NB4 (cell line): ENCODE measurements at places on chromosomes 1 and 21.

GRCh38 chr1:222732216-222733159 lies 4.5 kb upstream of the FAM177B start:
- peak; percentile 8 for DNase-seq

GRCh38 chr1:188991221-188991930 lies 1486.3 kb downstream of the BRINP3 start:
- no peak for DNase-seq

DNA sequence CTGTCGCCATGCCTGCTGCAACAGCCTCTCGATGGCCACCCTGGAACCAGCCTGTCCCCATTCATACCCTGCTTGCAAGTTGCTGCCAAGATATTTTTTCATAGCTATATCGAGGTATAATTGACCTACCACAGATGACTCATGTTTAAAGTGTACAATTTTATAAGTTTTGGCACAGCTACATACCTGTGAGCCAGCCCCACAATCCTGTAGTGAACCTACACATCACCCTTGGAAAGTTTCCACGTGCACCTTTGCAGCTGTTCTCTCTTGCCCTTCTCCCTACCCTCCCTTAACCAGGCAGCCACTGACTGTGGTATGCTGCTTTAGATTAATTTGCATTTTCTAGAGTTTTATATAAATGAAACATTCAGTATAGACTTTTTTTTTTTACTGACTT lies 23.0 kb upstream of the KCNJ6 start:
- DNase-seq, result no peak

DNA sequence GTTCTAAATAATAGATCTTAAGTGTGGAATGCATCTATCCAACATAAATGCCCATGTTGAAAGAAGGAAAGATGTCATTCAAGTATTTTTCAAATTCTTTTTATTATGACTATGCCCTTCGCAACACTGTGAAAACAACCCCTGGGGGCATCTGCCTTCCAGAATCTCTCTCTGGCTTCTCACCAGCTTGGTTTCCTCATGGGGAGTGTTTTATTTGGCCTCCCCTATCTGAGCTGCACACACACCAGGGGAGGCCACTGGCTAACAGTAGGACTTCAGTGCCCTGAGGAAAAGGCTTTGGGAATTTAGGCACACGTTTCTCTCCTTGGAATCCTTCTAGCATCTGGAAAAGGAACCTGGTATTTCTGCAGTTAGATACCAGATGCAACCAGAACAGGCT lies 130.6 kb downstream of the EDEM3 start:
- no peak for DNase-seq

GRCh38 chr1:26694638-26695355 lies 1.0 kb upstream of the ARID1A start:
- DNase-seq, result peak; percentile 41

GRCh38 chr1:236870721-236871120 lies 75.6 kb downstream of the MTR start:
- peak; percentile 84 for DNase-seq

DNA sequence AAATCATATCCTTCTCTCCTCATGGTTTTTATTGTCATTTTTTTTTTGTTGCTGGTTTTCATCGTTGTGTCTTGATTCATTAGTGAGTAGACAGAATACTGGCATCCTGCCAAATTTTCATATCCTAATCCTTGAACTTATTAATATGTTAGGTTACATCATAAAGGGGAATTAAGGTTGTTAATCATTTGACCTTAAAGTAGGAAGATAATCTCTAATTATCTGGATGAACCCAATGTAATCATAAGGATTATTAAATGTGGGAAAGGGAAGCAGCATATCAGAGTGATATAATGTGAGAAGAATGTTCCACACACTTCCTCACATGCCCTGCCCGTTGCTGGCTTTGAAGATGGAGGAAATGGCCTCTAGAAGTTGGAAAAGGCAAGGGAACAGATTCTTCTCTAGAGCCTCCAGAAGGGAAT lies 299.7 kb downstream of the HMCN1 start:
- no peak for DNase-seq

DNA sequence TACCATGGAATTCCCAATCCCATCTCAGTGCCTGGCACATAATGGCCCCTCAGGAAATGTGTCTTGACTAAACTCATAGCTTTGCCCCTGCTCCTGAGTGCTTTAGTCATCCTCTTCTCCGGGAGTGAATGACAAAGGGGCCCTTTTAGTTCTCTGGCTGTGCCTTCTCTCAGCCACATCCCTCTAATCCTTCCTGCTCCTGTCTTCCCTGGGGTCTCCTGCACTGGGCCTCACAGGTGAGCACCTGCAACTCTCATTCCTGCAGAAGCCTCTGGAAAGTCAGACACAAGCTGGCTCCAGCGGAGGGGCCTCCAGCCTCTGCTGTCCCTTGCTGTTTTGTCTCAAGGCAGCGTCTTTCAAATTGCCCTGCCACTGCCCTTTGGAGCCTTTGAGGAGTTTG lies 14.0 kb upstream of the ETV3L start:
- no peak for DNase-seq

- no peak for DNase-seq
Observed at GRCh38 chr1:233477359-233477758, 136.5 kb upstream of the KCNK1 start.

DNA sequence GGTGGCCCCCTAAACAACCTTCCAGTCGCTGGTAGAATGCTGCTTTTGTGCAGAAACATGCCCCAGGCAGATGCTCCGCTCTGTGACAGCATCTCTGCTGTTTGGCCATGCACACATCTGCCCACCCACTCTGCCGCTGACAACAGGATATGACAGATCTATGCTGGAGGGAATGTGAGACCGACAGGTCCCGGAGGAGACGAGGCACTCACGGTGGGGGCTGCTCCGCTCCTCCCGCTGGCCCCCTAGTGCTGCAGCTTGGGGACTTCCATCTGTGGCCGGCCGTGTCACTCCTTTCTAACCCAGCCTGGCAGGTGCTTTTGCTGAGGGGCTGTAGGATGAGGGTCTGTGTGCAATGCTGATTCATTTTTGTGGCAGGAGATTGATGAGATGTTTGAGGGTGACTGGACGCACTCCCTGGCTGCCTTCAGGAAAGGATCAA lies 49.1 kb upstream of the DMRTB1 start:
- DNase-seq, result peak; percentile 24
